ENCODE measurements at places on chromosomes 1 and 21.

GRCh38 chr1:84736445-84736844 lies 46.2 kb upstream of the SSX2IP start:
- no peak for DNase-seq

- DNase-seq, result no peak
Observed at GRCh38 chr1:167339405-167339804, 118.7 kb downstream of the POU2F1 start.

GRCh38 chr1:154833841-154834240 lies 36.2 kb downstream of the KCNN3 start:
- DNase-seq, result no peak

- no peak for DNase-seq
Observed at GRCh38 chr1:113058941-113059706, 13.9 kb upstream of the LRIG2 start.

DNA sequence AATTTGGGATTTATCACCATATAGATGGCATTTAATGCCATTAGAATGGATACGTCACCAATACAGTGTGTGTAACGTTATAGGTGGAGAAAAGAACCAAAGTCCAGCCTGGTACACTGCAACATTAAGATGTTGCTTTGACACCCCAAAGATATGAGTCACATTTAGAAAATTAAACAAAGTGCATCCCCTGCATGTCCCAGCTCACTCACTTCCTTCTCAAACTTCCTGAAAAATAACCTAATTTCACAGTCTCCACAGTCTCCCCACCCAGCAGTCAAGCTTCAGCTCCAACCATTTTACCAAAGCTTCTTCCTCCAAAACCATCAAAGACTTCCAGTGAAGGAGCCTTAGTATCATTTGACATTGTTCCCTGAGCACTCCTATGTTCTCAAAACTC lies 111.9 kb downstream of the OMA1 start:
- no peak for DNase-seq

- no peak for DNase-seq
Observed at GRCh38 chr1:68585351-68585750, 88.5 kb upstream of the DEPDC1 start.

DNA sequence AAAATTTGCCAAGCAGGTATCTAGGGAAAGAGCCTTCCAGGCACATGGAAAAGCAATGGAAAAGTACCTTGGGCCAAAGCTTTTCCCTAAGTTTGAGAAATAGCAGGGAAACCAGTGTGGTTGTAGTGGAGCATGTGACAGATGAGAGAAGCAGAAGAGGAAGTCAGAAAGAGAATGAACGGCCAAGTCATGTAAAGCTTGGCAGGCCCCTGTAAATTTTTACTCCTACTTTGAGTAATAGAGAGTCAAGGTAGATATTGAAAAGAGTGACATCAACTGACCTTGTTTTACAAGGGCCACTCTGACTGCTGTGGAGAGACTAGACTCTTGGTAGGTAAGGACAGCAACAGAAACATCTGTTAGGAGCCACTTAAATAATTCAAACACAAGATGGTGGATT lies 180.9 kb upstream of the PRMT6 start:
- no peak for DNase-seq

- peak; percentile 77 for DNase-seq
Observed at GRCh38 chr1:179169616-179170467, 59.6 kb downstream of the ABL2 start.

DNA sequence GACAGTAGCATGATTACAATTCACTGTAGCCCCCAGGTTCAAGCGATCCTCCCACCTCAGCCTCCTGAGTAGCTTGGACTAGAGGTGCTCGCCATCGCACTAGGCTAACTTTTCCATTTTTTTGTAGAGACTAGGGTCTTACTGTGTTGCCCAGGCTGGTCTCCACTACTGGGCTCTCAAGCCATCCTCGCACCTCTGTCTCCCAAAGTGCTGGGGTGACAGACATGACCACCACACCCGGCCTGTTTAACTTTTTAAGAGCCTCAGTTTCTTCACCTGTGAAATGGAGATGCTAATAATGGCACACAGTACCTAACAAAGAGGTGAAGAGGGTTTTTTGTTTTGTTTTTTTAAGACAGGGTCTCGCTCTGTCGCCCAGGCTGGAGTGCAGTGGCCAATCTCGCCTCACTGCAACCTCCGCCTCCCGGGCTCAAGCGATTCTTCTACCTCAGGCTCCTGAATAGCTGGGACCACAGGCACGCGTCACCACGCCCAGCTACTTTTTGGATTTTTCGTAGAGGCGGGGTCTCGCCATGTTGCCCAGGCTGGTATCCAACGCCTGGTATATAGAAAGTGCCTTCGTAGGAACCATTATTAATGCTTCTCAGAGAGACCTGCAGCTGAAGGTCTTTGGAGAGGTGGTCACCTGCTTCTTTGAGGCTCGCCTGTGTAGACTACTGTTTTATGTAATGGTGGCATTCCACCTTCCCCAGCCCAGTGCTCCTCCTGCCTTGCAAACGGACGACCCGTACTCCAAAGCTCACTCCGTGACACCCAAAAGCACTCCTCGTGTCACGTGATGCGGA lies 567 bp downstream of the PMVK start:
- DNase-seq, result no peak

DNA sequence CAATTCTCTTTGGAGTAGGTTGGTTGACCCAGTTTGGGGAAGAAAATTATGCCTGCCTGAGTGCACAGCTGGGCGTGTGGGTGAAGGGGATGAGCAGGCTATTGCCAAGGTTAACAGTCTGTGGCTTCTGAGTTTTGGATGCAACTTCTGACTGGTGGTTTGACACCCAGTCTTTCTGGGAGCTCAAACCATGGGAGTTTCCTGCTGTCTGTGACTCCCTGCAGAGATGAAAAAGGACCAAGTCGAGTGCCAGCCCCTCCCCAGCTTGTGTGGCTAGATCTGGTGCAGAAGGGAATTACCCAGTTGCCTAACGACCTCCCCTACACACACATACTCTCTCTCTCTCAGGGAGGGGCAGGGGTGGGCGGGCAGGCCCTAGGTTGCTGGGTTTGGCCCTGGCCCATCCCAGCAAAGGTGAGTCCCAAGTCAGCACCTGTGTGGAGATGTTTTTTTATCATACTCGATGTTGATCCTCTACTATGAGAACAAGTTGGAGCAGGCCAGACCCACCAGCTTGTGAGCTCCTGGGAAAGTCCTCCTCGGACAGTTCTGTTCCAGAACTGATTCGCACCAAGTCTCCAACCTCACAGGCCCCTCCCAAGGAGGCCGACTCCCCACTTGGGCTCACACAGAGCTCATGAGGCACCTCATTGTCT lies 28.2 kb downstream of the PKP1 start:
- no peak for DNase-seq

DNA sequence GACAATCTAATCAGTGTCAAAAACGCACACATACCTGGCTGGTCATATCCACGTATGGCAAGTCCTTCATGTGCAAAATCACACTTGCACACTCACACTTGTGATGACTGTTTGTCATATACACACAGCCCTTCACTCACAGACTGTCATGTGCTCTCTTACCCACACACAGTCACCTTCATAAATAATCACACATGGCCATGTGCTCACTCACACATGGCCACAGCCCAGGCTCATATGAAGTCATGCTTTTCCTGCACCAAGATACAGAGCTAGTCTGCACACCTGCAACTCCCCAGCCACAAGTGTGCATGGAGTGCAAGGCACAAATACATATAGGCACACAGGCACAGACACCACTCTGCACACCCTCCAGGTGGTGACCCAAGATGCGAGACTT lies 45.4 kb upstream of the FOXO6 start:
- no peak for DNase-seq

DNA sequence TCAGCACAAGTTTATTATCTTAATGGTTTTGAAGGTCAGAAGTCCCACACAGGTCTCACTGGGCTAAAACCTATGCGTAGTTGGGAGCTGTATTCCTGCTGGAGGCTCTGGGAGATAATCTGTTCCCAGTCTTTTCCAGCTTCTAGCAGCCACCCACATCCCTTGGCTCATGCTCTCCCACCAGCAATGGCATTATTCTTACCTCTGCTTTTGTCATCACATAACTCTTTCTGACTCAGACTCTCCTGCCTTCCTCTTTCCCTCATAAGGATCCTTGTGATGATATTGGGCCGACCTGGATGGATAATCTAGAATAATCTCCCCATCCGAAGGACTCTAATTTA lies 122.2 kb upstream of the PRDX6 start:
- DNase-seq, result peak; percentile 84

- DNase-seq, result peak; percentile 93
Observed at GRCh38 chr1:223726380-223727001, 14.2 kb downstream of the CAPN2 start.

DNA sequence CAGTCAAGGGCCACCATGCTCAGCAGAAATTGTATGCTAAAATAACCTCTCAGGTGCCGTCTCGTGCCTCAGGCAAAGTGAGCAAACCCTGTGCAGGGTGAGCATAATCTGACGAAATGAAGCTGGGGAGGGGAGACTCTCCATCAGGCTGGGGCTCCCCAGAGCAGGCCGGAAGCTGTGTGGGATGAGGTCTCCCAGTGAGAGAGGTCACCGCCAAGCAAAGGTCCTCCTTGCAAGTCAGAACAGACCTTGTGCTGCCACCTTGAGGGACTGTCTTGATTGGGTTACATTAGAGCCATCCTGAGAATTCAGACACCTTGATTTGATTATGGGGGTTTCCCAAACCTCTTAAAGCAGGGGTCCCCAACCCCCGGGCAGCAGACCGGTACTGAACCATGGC lies 64.2 kb downstream of the ZNF684 start:
- DNase-seq, result no peak

- DNase-seq, result no peak
Observed at GRCh38 chr1:29876902-29877301, 640.6 kb downstream of the PTPRU start.

- no peak for DNase-seq
Observed at GRCh38 chr21:26933448-26933847, 33.4 kb downstream of the ADAMTS5 start.

GRCh38 chr1:235910357-235911299 lies 43.9 kb upstream of the LYST start:
- peak; percentile 98 for DNase-seq

DNA sequence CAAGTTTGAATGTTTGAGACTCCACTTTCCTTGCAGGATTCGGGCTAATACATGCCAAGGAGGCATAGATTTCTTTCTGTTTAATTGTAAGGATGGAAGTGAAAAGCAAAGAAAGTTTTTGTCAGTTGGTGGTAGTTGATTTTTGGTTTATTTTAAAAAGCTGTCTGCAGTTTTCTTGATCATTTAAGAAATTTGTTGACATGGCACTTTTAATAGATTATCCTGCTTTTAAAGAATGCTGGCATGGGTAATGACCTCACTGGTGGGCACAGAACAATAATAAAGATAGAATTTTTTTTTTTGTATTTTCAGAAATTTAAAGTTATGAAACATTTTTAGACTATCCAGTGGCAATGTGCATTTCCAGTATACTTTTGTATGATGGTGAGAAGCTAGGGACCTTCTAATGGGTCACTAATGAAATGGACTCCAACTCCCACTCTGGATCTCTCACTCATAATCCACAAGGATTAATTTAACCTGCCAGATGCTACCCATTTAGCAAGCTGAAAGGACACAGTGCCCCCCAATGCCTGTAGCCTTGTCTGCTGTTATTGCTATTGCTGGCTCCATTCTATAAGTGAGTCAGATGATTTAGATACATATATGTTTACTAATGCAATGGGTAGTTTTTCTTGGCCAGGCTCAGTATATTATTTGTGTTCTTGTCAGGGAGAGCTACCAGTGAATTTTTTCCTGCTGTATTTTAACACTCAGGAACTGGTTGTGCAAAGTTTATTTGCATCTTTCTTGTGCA lies 190.2 kb upstream of the SGIP1 start:
- DNase-seq, result no peak

GRCh38 chr1:16245476-16246196 lies 8.7 kb upstream of the CPLANE2 start:
- DNase-seq, result no peak

GRCh38 chr1:107532318-107532717 lies 391.5 kb downstream of the NTNG1 start:
- DNase-seq, result no peak

- DNase-seq, result no peak
Observed at GRCh38 chr1:45730075-45730779, 20.2 kb downstream of the IPP start.

GRCh38 chr1:177211231-177211630 lies 40.5 kb downstream of the BRINP2 start:
- no peak for DNase-seq

DNA sequence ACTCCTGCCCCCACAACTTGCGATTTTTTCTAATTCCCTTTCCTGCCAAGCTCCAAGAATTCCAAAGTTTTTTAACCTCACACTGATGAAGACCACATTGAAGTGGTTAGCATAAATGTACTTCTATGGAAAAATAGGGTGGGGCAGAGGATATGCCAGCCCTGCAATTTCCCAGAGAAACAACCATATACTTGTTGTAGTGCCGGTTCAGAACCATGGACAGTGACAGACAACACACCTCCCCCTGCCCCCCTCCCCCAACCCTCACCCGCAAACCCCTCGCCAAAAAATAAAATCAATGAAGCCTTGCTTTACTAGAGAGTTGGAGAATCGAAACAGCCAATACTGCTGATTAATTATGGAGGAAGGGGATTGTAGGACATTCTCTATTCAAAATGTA lies 109.5 kb upstream of the GRIK3 start:
- no peak for DNase-seq

GRCh38 chr1:71994646-71995045 lies 287.7 kb downstream of the NEGR1 start:
- no peak for DNase-seq

- no peak for DNase-seq
Observed at GRCh38 chr21:46001821-46002681, 20.5 kb downstream of the COL6A1 start.

- no peak for DNase-seq
Observed at GRCh38 chr1:7378346-7379130, 392.6 kb upstream of the VAMP3 start.

DNA sequence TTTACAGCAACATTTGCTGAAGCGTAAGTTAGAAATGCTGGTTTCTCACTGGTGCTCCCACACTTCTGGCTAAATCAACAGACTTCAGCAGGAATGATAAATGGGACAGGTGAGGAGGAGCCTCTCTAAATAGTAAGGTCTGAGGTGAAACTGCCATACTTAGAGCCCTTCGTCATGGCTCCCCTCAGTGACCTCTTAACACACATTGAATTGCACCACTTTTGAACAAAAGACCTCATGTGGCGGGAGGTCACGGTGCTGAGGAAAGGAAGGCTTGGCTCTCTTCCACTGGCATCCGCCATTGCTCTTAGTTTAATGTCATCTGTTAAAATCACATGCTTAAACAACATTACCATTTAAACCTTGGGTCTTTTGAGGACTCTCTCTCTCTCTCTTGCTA lies 3.4 kb downstream of the MAP3K7CL start:
- peak; percentile 64 for DNase-seq

GRCh38 chr1:175134500-175134899 lies 58.1 kb downstream of the KIAA0040 start:
- no peak for DNase-seq

DNA sequence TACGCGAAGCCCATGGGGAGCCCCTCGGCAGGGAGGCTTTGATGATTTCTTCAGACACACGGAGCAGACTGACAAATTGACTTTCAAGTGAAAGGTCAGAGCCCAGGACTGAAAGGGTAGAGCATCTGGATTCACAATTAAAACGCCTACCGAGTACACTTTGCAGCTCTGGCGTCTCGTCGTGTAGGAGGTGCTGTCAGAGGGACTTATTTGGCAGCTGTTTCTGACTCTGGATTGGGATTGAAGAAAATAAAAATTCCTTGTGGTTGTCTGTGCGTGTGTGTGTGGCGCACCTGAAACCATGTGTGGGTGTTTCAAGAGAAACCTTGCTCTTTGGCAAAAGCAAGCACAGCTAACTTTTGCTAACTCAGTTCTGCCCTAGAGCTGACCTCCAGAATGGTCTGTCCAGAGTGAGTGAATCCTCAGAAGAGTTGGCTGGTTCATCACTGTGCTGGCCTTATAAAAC lies 348.7 kb downstream of the HLX start:
- DNase-seq, result peak; percentile 40

- DNase-seq, result no peak
Observed at GRCh38 chr1:183520379-183520778, 48.1 kb downstream of the SMG7 start.

Measured in astrocyte (in vitro differentiated cells and primary cell).